ENCODE measurements at places on chromosomes 12 and 14. TPM values are rescaled to one million over a fixed set of nuclear protein-coding genes. Genes with fewer than 3 reads are reported as not detected.

CPSF2 gene
- 19.5 TPM for total RNA-seq

PPM1A gene
- total RNA-seq = 37.4 TPM

ARMH4 gene
- total RNA-seq = 10.8 TPM

KRT6C gene
- total RNA-seq = not detected

KERA gene
- total RNA-seq = not detected

SLC25A21 gene
- total RNA-seq = not detected

GRCh38 chr14:91367173-91368171 lies 50.1 kb downstream of the CCDC88C start:
- DNase-seq = no peak

- DNase-seq = no peak
These were observed 37.3 kb downstream of the KIF21A start for GRCh38 chr12:39405580-39405979.

- no peak for DNase-seq
These were observed 5.9 kb upstream of the ALG10 start for GRCh38 chr12:34016361-34016760.

GRCh38 chr12:96314723-96315122 lies 85.5 kb downstream of the CDK17 start:
- no peak for DNase-seq

- no peak for DNase-seq
These were observed 35.4 kb downstream of the SPTLC2 start for GRCh38 chr14:77580964-77581505.

GRCh38 chr12:11623382-11623781 lies 26.1 kb upstream of the ETV6 start:
- no peak for DNase-seq

DNA sequence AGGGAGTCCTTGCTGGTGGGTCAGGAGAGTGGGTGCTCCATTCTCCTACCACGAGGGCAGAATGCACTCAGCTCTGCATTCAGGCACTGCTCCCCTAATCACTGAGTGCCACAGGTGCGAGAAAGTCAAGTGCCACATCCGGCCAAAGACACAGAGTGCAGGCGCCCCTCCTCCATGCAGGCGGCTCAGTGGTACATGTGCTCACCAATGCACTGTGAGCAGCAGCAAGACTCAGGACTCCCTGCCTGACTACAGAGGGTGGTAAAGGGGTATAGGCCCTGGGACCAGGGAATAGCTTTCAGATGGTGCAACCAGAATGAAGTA lies 32.9 kb downstream of the ZFYVE21 start:
- DNase-seq = no peak

DNA sequence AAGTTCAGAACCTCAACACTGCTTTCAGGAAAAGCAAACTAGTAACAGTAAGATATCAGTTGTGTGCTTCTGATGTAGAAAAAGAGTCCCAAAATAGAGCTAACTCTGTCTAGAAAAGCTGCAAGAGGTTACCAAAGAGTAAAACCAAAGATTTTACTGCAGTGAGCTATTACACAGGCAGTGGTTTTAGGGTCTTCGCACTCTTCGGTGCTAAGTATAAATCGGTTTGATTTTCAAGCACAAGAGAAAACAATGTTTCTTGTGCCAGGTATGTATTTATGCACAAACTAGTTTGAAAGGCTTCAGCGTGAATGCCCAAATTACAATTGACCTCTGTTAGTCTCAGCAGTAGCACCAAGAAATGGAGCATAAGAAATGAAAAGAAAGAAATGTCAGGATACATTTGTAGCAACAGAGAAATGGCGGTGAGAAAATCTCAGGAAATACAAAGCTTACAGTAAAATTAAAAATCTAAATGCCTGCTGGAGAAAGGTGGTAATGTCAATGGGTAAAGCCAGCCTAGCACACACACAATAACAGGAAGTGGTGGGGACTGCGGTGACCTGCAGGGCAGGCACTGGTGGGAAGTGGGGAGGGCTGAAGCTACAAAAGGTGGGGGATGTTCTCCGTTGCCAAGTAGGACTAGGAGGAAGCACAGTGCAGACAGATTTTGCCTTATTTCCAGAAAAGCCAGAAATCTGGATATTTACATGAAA lies 18.0 kb upstream of the DYRK2 start:
- DNase-seq = no peak

DNA sequence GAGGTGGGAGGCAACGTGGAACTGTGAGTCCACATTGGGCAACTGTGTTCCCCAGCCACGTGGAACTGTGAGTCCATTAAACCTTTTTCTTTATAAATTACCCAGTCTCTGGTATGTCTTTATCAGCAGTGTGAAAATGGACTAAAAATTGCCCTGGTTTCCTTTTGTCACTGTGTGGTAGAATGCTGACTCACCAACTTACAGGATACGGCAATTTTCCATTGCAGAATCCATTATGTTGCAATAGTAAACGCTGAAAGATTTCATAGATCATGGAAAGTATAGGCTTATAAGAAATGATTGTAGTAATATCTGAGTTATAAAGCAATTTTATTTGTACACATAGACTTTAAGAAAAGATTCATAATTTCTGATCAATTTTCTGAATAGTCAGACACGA lies 93.0 kb downstream of the GTF2A1 start:
- DNase-seq = no peak

- DNase-seq = no peak
These were observed 806.3 kb downstream of the DIO2 start for GRCh38 chr14:79404874-79405511.

GRCh38 chr12:13451776-13452175 lies 255.2 kb downstream of the EMP1 start:
- no peak for DNase-seq

DNA sequence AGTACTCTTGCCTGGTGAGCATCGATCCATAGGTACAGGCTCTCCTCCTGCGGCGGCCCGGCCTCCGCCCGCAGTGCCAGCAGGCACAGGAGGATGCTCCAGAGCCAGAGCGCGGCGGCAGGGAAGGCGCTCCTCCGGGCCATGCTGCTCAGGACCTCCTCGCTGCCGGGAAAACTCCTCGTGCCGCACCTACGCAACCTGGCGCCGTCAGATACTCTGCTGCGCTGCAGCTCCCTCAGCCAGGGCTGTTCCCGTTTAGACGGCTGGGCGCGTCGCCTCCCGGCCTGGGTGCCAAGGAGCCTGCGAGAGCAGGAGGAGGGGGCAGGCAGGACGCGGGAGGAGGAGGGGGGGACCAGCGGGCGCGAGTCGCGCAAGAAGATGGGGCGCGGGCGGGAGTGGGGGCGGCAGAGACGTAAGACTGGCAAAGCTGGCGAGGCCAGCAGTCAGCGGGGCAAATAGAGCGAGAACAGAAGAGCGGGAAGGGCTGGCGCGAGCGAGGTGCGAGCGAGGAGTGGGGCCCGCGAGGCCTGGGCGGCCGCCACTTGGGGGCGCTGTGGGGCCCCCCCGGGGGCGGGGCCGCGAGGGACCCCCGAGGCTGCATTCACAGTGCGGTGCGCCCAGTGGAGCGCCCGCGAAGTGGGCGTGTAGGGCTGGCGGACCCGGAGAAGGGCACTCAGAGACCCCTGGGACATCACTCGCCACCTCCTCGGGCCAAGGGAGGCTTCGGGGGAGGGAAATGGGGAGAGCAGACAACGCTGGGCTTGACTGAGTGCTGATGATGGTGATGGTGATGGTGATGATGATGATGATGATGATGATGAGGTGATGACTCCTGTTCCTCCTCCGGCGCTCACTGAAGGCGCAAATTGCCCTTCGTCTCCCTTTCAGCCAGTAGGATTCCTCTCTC lies at the start of gene WIF1:
Gene WIF1 (minus strand): TSS at position 257 of the 907 bp plus-strand sequence. CDS start 114 bp downstream, at position 143.
- no peak for DNase-seq

DNA sequence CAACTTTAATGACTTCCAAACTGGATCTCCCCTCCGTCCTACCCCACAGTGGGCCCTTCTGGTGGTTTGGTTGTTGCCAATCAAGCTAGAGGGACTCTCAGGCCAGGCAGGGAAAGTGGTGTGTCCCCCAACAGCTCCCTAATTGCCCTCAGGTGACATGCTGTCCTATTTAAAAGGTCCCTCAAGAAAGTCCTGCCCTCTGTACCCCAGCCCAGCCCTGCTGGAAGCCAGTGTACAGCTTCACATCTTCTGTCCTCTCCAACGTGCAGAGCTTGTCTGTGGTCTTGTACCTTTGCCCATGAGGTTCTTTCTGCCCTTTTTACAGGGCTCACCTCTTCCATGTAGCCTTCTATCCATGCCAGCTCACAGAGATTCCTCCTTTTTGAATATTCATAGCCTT lies 4.2 kb downstream of the RIN3 start:
- DNase-seq = no peak

GRCh38 chr12:106161491-106161890 lies 22.7 kb upstream of the NUAK1 start:
- no peak for DNase-seq

DNA sequence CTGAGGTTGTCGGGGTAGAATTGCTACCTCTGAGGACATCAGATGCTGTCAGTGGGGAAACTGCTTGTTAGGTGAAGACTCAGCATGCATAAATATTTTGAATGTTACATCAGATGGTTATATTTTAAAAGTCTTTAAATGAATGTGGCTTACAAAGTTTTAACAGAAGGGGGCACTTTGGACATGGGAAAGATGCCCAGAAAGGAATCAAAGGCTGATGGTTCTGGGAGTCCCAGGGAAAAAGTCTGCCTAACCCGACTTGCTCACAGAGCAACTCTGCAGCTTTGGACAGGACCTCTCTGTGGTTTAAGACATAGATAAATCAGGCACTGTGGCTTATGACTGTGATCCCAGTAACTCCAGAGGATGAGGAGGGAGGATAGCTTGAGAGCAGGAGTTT lies 474.9 kb downstream of the ATP23 start:
- no peak for DNase-seq

GRCh38 chr12:80860206-80860605 lies 77.5 kb downstream of the LIN7A start:
- DNase-seq = no peak

Data from thoracic aorta (tissue), 2 donors.